ENCODE measurements at places on chromosomes 12 and 14. TPM values are rescaled to one million over a fixed set of nuclear protein-coding genes. Genes with fewer than 3 reads are reported as not detected.

Gene RDH5
- polyA plus RNA-seq, result 11.9 TPM

DNA sequence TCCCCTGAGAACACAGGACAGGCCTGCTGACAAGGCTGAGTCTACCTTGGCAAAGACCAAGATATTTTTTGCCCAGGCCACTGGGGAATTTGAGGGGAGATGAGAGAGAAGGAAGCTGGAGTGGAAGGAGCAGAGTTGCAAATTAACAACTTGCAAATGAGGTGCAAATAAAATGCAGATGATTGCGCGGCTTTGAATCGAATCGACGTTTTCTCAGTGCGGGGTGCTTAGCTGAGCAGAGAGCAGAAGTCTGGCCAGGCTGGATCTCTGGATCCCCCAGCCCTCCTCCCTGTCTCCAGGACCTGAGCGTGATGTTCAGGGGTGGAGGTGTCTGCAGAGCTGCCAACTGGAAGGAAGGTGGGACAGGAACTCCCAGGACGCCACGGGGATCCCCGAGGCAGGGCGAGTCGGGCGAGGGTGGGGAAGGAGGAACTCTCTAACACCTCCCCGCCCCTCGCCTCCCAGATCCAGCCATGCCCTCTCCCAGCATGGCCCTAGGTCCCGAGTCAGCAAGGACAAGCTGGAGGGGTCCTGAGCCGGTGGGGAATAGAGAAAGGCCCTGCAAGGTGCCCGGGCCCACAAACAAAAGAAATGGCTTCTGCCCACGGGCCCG lies 527 bp upstream of the CARMIL3 start:
- H3K27ac ChIP-seq, result no peak overlapping the region
- no peak for DNase-seq
- H3K4me1 ChIP-seq, result peaks cover 10% of the 10 kb centered on the region
- peak overlapping the region; percentile 66 for H3K4me3 ChIP-seq
- H3K27me3 ChIP-seq, result peaks cover 38% of the 10 kb centered on the region
- H3K36me3 ChIP-seq, result no peaks in the 10 kb centered on the region

- H3K36me3 ChIP-seq, result no peaks in the 10 kb centered on the region
- H3K27ac ChIP-seq, result no peak overlapping the region
- H3K27me3 ChIP-seq, result no peaks in the 10 kb centered on the region
- no peak for DNase-seq
- no peaks in the 10 kb centered on the region for H3K4me1 ChIP-seq
- no peak overlapping the region for H3K4me3 ChIP-seq
These were observed 11.4 kb downstream of the GLT1D1 start for GRCh38 chr12:128864516-128865186.

Gene KRT83
- not detected for polyA plus RNA-seq

DNA sequence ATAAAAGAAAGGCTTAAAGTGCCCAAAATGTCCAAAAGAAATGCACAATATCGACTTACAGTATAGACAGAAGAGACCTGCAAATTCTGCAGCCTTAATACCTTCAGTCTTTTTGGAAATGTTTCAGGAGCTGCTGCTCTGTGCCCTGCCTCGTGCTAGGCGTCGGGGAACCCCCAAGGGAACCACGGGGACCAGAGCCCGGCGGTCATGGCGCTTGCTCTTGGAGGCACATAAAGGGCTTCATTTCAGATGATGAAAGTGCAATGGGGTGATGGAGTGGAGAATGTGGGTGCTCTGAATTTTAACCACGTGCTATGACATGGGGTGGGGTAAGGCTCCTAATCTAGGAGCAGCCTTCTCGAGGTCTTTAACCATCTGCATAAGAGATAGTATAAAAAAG lies 14.8 kb upstream of the AACS start:
- H3K27me3 ChIP-seq, result no peaks in the 10 kb centered on the region
- H3K4me1 ChIP-seq, result no peaks in the 10 kb centered on the region
- H3K4me3 ChIP-seq, result no peak overlapping the region
- H3K27ac ChIP-seq, result no peak overlapping the region

Gene RAP1B
- 85.7 TPM for polyA plus RNA-seq

GRCh38 chr12:76313299-76313698 lies 34.9 kb downstream of the BBS10 start:
- H3K4me1 ChIP-seq, result no peaks in the 10 kb centered on the region
- H3K27me3 ChIP-seq, result peaks cover 3% of the 10 kb centered on the region
- DNase-seq, result no peak
- H3K36me3 ChIP-seq, result peaks cover 3% of the 10 kb centered on the region
- no peak overlapping the region for H3K4me3 ChIP-seq

DNA sequence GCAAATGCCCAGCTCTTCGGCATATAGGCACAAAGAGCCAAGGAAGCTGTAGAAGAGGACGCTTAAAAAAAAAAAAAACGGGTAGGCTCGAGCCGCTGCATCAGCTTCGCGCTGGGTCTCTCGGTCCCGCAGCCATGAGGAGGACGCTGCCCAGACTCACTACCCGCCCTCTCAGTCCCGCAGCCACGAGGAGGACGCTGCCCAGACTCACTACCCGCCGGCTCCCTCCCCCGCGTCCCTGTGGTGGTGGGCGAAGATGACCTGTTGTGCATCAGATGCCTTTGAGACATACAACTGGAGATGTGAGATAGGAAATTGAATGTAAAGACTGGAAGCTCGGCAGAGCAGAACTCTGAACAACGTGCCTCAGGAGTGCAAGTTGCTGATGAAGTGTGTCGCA lies 11.4 kb upstream of the SPSB2 start:
- H3K27ac ChIP-seq, result no peak overlapping the region
- no peaks in the 10 kb centered on the region for H3K4me1 ChIP-seq
- peaks cover 20% of the 10 kb centered on the region for H3K36me3 ChIP-seq
- H3K4me3 ChIP-seq, result no peak overlapping the region
- no peaks in the 10 kb centered on the region for H3K27me3 ChIP-seq
- DNase-seq, result no peak
